Renal cortex interstitium (tissue), 15 donors: ENCODE measurements at places on chromosomes 12 and 14.
A peak's percentile ranks its signal among the peaks of the same experiment; 100 is the strongest.

GRCh38 chr14:104509673-104510072 is 69.9 kb upstream of the C14orf180 start:
- DNase-seq = no peak

GRCh38 chr14:68816943-68817430 is 24.1 kb upstream of the ZFP36L1 start:
- DNase-seq = no peak

- no peak for DNase-seq
Observed at GRCh38 chr12:272942-273341, 10.3 kb upstream of the SLC6A13 start.

GRCh38 chr14:98946940-98947339 is 325.1 kb downstream of the BCL11B start:
- DNase-seq = peak; percentile 29

GRCh38 chr14:79855789-79856188 is 355.5 kb downstream of the DIO2 start:
- DNase-seq = no peak

DNA sequence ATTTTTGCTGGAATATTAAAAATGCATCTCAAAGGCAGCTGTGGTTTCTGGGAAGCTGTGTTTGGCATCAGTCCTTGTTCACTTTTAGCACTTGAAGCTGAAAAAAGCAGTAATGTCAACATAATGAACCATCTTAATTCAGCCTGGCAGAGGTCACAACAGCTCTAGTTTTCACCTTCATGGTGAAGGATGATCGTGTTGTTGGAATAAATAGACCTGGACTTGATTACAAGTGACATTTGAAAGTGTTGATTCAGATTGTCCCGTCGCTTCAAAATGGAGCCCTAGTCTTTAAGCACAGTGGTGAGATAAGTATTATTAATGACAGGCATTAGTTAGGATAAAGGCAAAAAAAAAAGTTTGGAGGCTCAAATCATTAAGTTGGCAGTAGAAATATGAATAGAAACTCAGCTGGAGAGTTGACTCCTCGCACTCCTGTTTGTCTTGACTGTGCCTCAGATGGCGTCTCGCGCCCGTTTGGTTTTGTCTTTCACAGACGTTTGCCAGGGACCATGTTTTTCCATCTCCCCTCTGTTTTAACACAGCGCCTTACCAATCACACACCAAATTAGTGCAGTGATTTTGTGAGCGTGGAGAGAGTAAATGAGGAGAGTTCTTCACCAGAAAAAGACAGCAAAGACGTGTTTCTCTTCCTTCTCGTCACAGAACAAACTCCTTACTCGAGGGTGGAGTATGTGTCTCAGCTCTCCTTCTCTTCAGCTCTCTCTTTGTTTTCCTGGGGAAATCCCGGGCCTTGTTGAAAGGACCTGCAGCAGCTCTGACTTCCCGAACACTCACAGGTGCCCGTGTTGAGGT is 53.4 kb upstream of the MMP17 start:
- no peak for DNase-seq

GRCh38 chr14:100539003-100539660 is 48.1 kb downstream of the BEGAIN start:
- no peak for DNase-seq
